Tracheal epithelial cell (primary cell): ENCODE measurements at places on chromosomes 1 and 21. TPM values are rescaled to one million over a fixed set of nuclear protein-coding genes. Genes with fewer than 3 reads are reported as not detected.

PEX19 gene
- 29.2 and 44.3 TPM in 2 replicates for total RNA-seq

SELP gene
- not detected in 2 replicates for total RNA-seq

CFAP74 gene
- total RNA-seq: not detected in 2 replicates

FAM167B gene
- total RNA-seq: not detected in 2 replicates
